Stomach (tissue), 19 donors: ENCODE measurements at places on chromosomes 6 and 20. TPM values are rescaled to one million over a fixed set of nuclear protein-coding genes. Genes with fewer than 3 reads are reported as not detected.

- H3K27ac ChIP-seq, result peak overlapping the region; percentile 31
- DNase-seq, result no peak
- no peak overlapping the region for H3K4me3 ChIP-seq
- no peaks in the 10 kb centered on the region for H3K36me3 ChIP-seq
- no peaks in the 10 kb centered on the region for H3K27me3 ChIP-seq
Observed at GRCh38 chr6:154593122-154593521, 82.6 kb upstream of the CNKSR3 start.

GRCh38 chr20:1876217-1876921 lies 18.8 kb upstream of the SIRPA start:
- H3K27me3 ChIP-seq, result no peaks in the 10 kb centered on the region
- no peak overlapping the region for H3K4me3 ChIP-seq
- no peak overlapping the region for H3K27ac ChIP-seq
- no peaks in the 10 kb centered on the region for H3K36me3 ChIP-seq
- no peak for DNase-seq

- DNase-seq, result peak; percentile 4
- H3K27ac ChIP-seq, result no peak overlapping the region
- no peaks in the 10 kb centered on the region for H3K4me1 ChIP-seq
- H3K36me3 ChIP-seq, result no peaks in the 10 kb centered on the region
- H3K27me3 ChIP-seq, result no peaks in the 10 kb centered on the region
- H3K4me3 ChIP-seq, result no peak overlapping the region
Observed at GRCh38 chr20:33158637-33159385, 9.1 kb upstream of the BPIFA2 start.

DNA sequence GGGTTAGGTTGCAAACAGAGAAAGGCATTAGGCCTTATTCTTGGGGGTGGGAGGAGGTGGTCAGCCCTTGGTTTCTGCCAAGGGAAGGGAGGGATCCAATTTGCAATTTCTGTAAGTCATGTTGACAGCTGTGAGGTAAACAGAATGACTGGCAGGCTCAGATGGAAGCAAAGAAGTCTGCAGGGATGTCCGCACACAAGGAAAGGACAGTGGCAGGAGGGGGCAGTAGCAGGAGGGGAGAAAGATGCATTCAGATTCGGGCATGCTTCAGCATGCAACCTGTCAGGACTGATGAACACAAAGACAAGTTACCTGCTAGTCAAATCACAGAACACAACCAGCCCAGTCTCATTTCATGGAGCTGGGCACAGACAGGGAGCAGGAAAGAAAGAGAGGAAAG lies 217.9 kb upstream of the FOXA2 start:
- no peaks in the 10 kb centered on the region for H3K27me3 ChIP-seq
- H3K4me3 ChIP-seq, result no peak overlapping the region
- peaks cover 5% of the 10 kb centered on the region for H3K4me1 ChIP-seq
- DNase-seq, result no peak
- no peak overlapping the region for H3K27ac ChIP-seq
- no peaks in the 10 kb centered on the region for H3K36me3 ChIP-seq

The TULP1 gene
- polyA plus RNA-seq, result not detected

DNA sequence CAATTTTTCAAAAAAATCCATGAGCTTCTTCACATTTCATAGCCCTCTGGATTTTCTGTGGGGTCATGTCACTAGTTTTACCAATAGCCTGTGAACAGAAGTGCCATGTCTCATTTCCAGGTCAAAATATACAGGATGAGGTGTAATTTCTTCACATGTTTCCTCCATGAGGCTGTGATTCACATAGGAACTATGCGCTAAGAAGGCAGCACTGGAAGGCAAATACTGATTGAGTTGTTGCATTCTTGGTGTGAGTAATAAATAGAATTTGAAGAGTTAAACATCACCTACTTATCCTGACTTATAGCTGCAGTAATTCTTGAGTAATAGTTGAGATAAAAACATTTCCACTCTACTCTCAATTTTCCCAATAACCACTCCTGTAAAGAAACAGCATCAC lies 442.3 kb downstream of the HAO1 start:
- no peak overlapping the region for H3K27ac ChIP-seq
- no peaks in the 10 kb centered on the region for H3K36me3 ChIP-seq
- H3K4me1 ChIP-seq, result no peaks in the 10 kb centered on the region
- DNase-seq, result no peak
- H3K4me3 ChIP-seq, result no peak overlapping the region
- H3K27me3 ChIP-seq, result no peaks in the 10 kb centered on the region

- H3K4me3 ChIP-seq, result no peak overlapping the region
- H3K4me1 ChIP-seq, result no peaks in the 10 kb centered on the region
- no peak overlapping the region for H3K27ac ChIP-seq
- peaks cover 36% of the 10 kb centered on the region for H3K36me3 ChIP-seq
- no peak for DNase-seq
Observed at GRCh38 chr20:18537651-18538050, 29.6 kb upstream of the SMIM26 start.

DNA sequence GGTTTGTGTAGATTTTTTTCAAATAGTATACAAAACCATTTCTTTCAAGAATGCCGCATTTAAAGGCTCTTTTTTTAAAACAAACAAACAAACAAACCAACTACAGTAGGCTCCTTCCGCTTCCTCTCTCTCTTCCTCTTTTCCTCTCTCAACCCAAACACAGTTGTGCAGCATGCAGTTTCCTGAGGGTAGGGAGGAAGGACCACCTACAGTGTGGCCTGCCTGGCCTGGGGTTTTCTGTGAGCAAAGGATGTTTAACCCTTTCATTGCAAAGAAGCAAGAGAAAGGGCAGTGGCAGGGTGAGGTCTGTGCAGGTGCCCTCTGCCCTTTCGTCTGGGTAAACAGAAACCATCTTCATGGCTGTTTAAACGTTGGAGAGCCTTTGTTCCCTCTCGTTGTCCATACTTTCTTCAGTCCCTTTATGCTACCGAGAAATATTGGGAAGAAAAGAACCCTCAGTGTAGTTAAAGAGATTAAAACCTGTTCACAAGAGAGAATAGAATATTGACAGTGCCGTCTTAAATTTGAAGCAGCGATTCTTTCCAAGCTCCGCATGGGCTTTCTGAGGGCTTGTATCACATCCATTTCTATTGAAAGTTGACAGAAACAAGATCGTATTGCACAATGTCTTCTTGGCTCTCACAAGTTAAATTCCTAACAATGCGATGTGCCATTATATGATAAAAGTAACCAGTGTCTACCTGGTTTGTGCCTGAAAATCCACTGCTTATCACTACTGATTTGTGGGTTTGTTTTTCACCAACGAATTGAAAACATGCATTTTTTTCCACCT lies 215.5 kb upstream of the SNX9 start:
- no peaks in the 10 kb centered on the region for H3K36me3 ChIP-seq
- DNase-seq, result no peak
- peaks cover 3% of the 10 kb centered on the region for H3K4me1 ChIP-seq
- no peak overlapping the region for H3K4me3 ChIP-seq
- no peak overlapping the region for H3K27ac ChIP-seq

The CTAGE9 gene
- polyA plus RNA-seq, result not detected

GRCh38 chr6:165183496-165184140 lies 125.8 kb downstream of the C6orf118 start:
- H3K36me3 ChIP-seq, result no peaks in the 10 kb centered on the region
- no peak for DNase-seq
- H3K4me1 ChIP-seq, result no peaks in the 10 kb centered on the region
- H3K27me3 ChIP-seq, result no peaks in the 10 kb centered on the region

DNA sequence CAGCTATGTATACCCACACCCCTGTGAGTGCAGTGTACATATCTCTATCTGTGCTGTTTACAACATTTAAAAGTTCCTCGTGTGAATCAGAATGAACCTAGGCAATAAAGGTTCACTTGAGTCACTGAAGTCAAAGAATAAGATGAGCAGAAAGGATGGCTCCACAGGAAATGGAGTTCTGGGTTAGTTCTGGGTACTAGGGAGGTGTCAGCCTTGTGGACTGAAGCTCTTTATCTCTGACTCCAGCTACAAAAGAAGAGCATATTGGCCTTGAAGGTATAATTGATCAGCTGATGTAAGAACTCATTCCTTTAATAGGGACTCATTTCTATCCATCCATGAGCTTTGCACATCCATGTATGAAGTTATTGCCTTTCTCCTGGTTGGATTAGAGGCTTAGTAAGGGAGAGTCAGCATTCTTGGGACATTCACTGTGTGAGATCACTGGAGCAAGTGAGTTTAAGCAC lies 73.9 kb upstream of the BACH2 start:
- H3K36me3 ChIP-seq, result no peaks in the 10 kb centered on the region
- H3K27me3 ChIP-seq, result no peaks in the 10 kb centered on the region
- H3K4me3 ChIP-seq, result no peak overlapping the region

- H3K4me1 ChIP-seq, result no peaks in the 10 kb centered on the region
- H3K4me3 ChIP-seq, result no peak overlapping the region
- DNase-seq, result no peak
- H3K27me3 ChIP-seq, result no peaks in the 10 kb centered on the region
- no peaks in the 10 kb centered on the region for H3K36me3 ChIP-seq
- no peak overlapping the region for H3K27ac ChIP-seq
Observed at GRCh38 chr6:105199711-105200110, 19.9 kb upstream of the POPDC3 start.

The KIF13A gene
- polyA plus RNA-seq, result 11.1 TPM
